ENCODE measurements at places on chromosomes 13 and 19. TPM values are rescaled to one million over a fixed set of nuclear protein-coding genes. Genes with fewer than 3 reads are reported as not detected.

HSH2D gene
- 0.17 TPM for polyA plus RNA-seq

CEACAM21 gene
- not detected for polyA plus RNA-seq

ZNF223 gene
- 2.6 TPM for polyA plus RNA-seq

ZFR2 gene
- polyA plus RNA-seq = 4.5 TPM

PLIN5 gene
- polyA plus RNA-seq = 1.5 TPM

KIR2DL4 gene
- 0.31 TPM for polyA plus RNA-seq
